ENCODE measurements at places on chromosomes 5 and 9.

GRCh38 chr5:69134126-69134525 is 32.8 kb upstream of the CCNB1 start:
- no peak for DNase-seq

DNA sequence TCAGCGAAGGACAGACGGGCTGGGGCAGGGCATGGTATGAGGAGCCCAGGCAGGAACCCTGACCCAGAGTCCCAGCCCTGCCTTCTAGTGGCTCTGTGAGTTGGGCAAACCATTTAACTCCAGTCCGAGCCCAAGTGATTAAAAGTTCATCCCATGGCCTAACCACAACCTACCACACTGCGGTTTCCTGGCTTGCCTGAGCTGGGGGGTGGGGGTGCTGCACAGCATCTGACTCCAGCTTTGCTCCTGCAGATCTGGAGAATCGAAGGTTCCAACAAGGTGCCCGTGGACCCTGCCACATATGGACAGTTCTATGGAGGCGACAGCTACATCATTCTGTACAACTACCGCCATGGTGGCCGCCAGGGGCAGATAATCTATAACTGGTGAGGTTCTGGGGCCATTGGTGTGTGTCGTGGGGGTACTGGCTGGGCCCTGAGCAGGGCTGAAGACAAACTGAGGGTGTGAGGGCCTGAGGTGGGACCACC is 49.0 kb downstream of the STOM start:
- no peak for DNase-seq

DNA sequence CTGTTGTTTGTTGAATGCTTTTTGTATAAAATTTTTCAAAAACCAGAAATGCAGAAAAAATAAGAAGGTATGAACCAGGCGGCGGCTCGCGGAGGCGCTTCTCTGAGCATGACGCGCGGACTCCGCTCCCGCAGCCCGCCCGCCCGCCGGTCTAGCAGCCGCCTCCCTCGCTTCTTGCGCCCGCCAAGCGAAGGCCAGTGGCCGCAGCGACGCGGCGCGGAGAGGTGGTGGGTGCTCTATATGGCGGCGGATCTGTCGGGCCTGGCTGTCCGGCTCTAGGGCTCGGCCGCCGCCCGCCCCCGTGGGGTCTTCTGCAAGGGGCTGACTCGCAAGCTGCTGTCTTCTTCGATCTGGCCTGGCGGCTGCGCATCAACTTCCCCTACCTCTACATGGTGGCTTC is 93.8 kb downstream of the ANKRD18A start:
- no peak for DNase-seq

- DNase-seq = no peak
These were observed 118.1 kb downstream of the TRPM3 start for GRCh38 chr9:71003346-71003745.

GRCh38 chr5:135244620-135245021 is 154.4 kb downstream of the MACROH2A1 start:
- DNase-seq = no peak

GRCh38 chr9:110112792-110113191 is 95.2 kb downstream of the C9orf152 start:
- no peak for DNase-seq

DNA sequence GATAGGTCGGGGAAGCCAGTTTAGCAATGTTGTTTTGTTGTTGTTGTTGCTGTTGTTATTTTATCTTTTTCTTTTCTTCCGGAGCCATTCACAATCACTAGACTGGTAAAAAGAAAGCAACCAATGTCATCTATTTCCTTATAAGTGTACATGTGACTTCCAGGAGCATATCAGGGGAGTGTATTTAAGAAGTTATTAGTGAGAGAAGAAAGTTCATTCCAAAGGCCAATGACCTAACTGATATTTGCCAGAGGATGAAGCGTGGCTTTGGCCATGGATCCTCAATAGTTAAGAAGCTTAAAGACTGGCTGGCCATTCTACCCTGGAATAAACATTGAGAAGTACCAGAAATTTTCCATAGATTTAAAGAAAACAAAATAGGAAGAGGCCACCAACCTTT is 341.4 kb upstream of the RFX3 start:
- DNase-seq = no peak

DNA sequence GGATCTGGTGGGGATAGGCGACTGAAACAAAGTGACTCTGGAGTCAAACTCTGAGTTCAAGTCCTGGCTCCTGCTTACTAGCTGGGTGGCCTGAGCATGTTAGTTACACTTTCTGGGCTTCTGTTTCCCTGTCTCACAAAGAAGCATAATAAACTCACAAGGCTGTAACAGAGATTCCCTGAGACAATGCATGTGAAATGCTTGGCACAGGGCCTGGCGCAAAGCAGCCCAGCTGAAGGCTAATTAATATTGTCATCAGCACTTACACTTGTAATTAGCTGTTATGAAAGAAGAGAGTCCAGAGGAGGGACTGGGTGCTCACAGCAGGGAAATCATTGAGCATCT is 64.1 kb upstream of the SPOCK1 start:
- no peak for DNase-seq

DNA sequence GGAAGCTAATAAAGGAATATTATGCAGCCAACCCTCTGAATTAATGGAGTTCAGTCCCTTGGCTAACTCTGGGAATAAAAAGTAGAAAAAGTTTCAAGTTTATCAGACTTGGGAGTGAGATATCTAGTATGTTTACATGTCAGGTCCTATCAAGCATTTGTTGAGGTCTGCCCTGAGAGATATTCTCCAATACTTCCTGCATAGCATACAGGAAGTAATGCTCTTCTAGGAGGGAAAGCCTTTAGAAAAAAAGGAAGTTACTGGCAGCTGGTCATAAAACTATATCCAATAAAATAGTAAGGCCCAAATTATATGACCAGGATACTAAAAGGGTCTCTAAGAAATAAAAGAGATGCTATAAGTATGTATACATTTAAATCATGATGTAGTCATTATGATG is 594.1 kb upstream of the FTMT start:
- no peak for DNase-seq

DNA sequence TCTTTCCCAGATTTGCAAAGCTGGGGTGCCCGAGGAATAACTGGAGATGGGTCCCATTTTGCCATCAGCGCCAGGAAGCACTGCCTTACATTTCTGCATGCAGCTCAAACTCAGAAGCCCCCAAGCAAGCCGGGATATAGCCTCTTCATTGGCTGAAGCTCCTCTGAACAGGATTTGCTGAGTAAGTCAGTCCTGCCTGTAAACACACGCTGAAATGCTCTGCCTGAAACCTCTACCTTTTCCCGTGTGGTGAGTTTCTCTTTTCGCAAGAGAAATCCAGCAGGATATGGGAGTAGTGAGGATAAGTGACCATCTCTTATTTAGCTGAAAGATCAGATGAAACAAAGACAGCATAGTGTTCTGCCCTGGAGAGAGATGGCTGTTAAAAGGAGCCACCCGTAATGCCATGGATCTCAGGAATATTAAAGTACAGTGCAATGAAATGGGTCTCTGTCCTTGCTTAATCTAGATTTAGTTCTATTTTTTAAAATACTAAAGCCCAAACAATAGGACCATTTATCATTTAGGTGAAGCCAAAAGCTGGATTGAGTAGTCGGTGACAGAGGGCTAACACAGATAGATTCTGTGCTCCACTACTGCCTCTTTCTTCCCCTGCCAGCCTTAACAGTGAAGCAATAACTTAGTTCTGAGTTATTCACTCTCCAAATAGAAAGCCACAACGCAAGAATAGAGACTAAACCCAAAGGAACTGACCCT is 177.5 kb upstream of the PPP2R2B start:
- DNase-seq = no peak

- DNase-seq = no peak
These were observed 15.1 kb downstream of the GSN start for GRCh38 chr9:121283080-121283398.

GRCh38 chr9:98306384-98307145 is 51.1 kb upstream of the TBC1D2 start:
- no peak for DNase-seq

- DNase-seq = no peak
These were observed 62.7 kb upstream of the RXRA start for GRCh38 chr9:134263596-134263995.

Data from stimulated activated CD8-positive, alpha-beta memory T cell treated with anti-CD3 and anti-CD28 coated beads, Interleukin-7, amount 100 ng/mL, for 48 hours (primary cell).